Subcutaneous adipose tissue (tissue), 4 donors: ENCODE measurements at places on chromosomes 3 and 15. TPM values are rescaled to one million over a fixed set of nuclear protein-coding genes. Genes with fewer than 3 reads are reported as not detected.

The NPAP1 gene
- not detected for total RNA-seq

The MB21D2 gene
- 3.7 TPM for total RNA-seq

The SETMAR gene
- 65.8 TPM for total RNA-seq

The GPR160 gene
- 7.3 TPM for total RNA-seq

The CCNL1 gene
- total RNA-seq, result 308 TPM

The NFKBIZ gene
- total RNA-seq, result 25.5 TPM

The SPATA12 gene
- not detected for total RNA-seq

The LIPH gene
- not detected for total RNA-seq

The LRRC3B gene
- not detected for total RNA-seq

The ZNF774 gene
- total RNA-seq, result 0.22 TPM

The ATP13A3 gene
- 187 TPM for total RNA-seq

The SLC2A2 gene
- total RNA-seq, result not detected

The SRGAP3 gene
- total RNA-seq, result 10.4 TPM

The CKMT1B gene
- 0.68 TPM for total RNA-seq

The NRROS gene
- 13.0 TPM for total RNA-seq
